Non-pigmented ciliary epithelial cell (primary cell): ENCODE measurements at places on chromosomes 6 and 20.

DNA sequence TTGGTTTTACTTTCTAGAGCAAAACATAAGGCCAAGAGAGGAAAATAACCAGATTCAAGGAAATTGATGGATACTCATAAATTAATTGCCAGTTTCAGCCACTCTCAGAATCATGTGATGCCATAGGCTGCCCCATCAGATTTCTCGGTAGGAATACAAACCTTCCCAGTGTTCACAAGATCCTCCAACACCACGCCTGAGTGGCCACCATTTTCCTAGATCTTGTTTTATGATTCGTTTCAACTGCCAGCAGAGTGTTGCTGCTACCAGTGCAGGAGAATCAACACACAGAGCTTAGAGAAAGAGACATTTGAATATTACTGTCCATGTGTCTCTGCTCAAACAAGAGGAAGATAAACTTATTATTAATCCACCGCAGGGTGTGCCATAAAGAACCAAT is 434.2 kb upstream of the CDH4 start:
- no peak for DNase-seq

DNA sequence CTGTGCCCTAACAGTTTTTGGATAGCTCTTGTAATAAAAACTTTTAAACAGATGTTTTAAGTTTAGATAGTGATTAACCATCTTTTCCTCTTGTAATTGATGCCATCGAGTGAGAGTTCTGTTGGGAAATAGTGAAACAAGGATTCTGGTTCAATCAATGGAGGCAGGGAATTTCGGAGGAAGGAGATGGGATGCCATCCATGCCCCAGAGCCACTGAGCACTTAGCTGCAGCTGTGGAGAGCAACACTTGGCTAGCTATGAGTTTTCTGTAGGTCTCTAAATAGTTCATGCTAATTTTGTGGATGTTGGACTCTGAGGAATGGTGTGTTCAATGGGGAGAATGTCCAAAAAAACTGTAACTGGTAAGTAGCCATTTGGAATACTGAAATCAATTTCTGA is 16.7 kb downstream of the CBFA2T2 start:
- DNase-seq: no peak

DNA sequence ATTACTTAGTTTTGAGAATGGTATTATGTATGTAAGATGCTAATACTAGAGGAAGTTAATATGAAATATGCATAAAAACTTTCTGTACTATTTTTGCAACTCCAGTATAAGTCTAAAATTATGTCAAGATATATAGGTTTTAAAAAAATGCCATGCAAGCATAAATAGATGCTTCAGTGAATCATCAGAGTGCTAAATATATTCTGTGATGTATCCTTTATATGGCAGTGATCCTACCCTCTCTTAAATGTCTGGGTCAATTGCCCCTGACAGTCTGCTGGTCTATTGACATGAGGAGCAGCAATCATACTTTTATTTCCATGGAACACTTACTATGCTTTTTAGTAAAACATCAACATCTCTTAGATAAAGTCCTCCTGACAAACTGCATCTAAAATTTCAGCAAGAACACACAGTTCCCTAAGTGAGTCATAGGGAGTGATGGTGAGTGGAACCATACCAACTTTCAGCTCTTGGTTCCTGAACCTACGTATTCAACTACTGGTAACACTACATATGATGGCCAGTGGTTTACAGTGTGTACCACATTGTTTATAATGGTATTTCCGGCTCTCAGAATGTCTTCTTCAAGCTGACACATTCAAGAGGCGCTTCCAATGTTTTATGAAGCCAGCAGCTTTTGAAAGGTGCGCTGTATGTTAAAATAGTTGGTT is 928.7 kb upstream of the GJE1 start:
- DNase-seq: peak; percentile 60

GRCh38 chr6:44525761-44526351 is 138.3 kb downstream of the CDC5L start:
- DNase-seq: no peak

GRCh38 chr6:165820407-165820806 is 157.4 kb upstream of the PDE10A start:
- no peak for DNase-seq

GRCh38 chr6:57435475-57436160 is 118.2 kb downstream of the PRIM2 start:
- DNase-seq: no peak

- no peak for DNase-seq
These were observed 1262.5 kb upstream of the CITED2 start for GRCh38 chr6:140636908-140637402.

GRCh38 chr6:139641376-139641775 is 266.9 kb upstream of the CITED2 start:
- no peak for DNase-seq

DNA sequence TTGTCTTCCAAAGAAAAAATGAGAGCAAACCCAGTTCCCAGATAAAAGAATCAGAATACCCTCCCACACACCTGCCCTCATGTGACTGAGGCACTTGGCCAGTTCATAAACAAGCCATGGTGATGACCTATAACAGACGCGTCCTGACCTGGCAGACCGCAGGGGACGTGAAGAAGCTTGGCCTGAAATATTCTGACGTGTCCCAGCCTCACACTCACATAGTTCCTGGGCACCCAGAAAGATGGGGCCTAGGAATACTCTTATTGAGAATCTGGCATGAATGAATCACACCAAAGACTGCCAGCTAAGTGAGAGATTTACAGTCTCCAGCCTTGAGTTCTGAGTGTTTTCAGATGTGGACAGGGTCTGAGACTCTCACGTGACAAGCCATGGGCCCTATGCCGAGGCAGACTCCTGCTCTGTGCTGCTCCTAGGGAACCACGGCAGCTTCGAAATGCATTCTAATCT is 17.2 kb upstream of the MAP3K4 start:
- peak; percentile 54 for DNase-seq

DNA sequence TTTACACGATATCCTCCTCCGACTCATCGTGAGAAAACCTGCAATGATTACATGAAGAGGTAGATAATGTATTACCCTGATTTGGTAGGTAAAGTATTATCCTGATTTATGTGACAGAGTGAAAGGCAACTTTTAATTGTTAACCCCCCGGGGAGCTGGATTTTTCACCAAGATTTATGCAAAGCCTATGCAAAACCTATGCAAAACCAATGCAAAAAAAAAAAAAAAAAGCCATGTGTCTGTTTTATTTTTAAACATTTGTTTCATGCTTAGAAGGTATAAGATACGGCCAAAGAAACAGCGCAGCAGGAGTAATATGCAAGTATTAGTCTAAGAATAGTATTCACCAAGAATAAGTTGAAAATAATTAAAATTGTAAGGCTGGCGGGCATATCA is 109.9 kb downstream of the IPCEF1 start:
- DNase-seq: no peak

DNA sequence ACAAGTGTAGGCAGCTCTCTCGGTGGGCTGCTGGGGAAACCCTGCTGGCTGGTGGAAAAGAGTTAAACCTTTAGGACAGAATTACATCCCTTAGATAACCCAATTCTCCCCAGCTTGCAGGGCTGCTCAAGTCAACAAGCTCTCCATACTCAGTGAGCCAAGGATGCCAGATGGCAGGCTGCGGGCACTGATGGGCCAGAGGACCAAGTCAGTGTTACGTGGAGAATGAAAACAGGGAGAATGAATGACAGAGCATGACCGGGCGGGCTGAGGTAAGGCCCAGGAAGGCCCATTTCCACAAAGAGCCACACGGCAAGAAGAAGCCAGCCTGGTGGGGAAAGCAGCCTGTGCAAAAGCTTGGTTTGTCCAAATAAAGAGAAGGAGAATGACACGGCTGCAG is 58.7 kb upstream of the CD93 start:
- DNase-seq: no peak

DNA sequence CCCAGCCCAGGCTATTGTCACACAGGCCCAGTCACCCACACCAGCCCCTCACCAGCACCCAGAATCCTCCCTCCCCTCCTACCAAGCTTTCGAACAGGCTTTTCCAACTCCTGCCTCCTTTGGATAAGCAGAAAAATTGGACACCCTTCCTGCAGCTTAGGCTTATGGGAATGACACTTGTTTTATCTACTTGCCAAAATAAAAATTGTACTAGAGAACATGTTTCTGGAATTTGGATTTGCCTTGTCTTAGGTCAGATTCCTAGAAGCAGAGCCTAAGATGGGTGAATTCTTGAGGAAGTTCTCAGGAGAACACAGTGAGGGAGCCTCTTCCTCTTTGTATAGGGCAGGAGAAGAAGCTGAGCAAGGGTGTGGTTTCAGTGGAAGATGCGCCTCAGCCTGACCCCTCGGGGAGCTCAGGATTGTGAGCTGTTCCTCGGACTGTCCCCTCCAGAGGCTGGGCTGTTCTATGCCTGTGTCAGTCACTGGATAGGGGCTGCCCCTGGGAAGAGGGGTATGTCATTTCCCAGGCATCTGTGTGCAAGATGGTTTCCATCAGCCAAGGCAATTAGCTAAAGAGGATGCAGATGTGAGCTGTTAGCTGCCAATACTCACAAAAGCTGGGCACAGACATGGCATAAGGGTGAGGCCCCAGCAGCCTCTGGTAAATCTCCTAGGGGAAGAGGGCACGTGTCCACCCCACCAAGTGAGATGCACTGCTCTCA is 33.9 kb downstream of the ITPR3 start:
- DNase-seq: no peak

DNA sequence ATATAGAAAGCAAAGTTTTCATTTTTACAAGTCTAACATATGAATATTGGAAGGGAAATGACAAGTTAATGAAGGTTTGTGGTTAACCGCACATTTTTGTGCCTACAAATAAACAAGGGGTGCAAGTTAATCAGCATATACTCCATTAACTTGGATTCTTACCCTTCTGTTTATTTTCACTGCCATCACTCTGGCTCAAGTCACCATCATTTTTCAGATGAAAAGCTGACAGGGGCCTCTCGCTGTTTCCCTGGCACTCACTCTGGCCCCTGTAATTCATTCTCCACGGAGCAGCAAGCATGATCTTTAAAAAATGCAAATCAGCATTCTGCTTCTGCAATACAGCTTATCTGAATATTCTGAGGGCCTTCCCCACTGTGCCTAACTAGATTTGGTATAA is 29.8 kb downstream of the APCDD1L start:
- DNase-seq: no peak

DNA sequence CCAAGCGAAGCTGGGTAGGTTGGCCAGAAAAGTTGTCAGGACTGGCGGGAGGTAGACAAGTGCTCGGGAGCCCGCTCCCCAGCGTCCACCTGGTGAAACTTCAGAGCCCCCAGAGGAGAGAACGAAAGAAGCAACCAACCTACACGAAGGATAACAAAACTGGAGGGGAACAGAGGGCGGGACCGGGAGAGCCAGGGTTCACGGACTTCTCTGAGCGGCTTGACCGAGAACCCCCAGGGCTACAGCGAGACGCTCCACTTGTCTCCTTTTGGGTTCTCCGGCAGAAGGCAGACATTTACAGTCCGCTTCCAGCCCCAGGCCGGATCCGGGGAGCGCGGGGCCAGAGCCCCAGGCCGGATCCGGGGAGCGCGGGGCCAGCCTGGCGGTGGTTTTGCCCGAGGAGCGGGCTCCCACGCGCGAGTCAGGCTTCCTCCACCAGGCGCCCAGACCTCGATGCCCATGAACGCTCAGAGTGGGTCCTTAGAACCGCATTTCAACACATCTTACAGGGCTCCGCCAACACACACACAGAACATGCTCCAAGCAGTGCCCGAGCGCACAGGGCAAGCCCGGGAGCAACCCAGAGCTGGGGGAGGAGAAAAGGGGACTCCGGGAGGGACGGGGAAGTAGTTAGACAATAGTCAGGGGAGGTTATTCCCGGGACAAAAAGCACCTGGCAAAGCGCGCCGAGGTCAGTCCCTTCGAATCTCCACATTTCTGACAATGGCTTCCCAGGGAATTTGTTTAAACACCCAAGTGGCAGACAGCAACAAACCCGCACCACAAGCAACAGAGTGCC is 1.1 kb downstream of the PTPRK start:
- no peak for DNase-seq

- DNase-seq: no peak
These were observed 19.0 kb upstream of the TGM2 start for GRCh38 chr20:38184101-38184500.

DNA sequence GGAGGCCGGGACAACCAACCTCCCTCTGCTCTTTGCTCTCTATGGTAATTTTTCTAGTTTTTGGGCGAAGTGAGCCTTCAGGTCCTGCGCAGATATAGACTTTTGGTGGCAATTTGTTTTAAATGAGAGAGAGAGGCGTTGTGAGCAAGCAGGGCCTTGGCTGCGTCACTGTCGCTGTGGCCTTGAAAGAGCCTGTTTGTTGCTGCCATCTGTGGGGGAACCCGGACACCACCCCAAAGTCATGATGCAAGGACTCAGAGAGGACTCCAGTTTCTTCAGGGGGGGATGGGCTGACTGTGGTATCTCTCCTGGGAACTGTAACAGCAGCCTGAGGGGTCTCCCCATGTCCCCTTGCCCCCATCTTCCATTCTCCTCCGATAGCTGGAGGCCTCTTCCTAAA is 462.7 kb upstream of the SULF2 start:
- no peak for DNase-seq

- no peak for DNase-seq
These were observed 88.9 kb upstream of the FOXP4 start for GRCh38 chr6:41457303-41457670.

GRCh38 chr20:31690124-31690666 is 32.5 kb downstream of the BCL2L1 start:
- DNase-seq: no peak

- DNase-seq: no peak
These were observed 31.0 kb downstream of the OPRM1 start for GRCh38 chr6:154070041-154070440.

GRCh38 chr6:116412270-116412669 is 41.5 kb downstream of the DSE start:
- no peak for DNase-seq

- DNase-seq: no peak
These were observed 7.7 kb downstream of the PHIP start for GRCh38 chr6:79070206-79070825.

DNA sequence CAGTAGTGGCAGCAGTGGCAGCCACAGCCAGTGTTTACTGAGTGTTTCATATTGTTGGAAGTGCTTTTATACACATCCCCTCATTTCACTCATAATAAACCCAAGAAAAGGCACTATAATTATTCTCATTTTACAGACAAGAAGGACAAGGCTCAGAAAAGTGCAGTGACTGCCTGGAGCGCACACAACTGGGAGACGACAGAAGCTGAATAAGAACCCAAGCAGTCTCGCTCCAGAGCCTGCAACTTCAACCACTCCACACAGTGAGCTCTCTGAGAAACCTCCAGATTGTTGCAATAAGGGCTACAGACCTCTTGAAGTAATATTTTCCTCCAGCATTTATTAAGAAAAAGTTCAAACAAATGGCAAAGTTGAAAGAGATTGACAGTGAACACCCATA is 76.9 kb downstream of the PLCG1 start:
- DNase-seq: no peak
